ENCODE measurements at places on chromosomes 5 and 9. TPM values are rescaled to one million over a fixed set of nuclear protein-coding genes. Genes with fewer than 3 reads are reported as not detected.

Gene TTC16
- total RNA-seq = not detected

Gene LMX1B
- not detected for total RNA-seq

Gene UBE2B
- total RNA-seq = 6.3 TPM

Gene TLR4
- total RNA-seq = under 0.01 TPM

Gene PCDHGA1
- total RNA-seq = 0.90 TPM

Gene TOPORS
- 27.8 TPM for total RNA-seq
